ENCODE measurements at places on chromosomes 3 and 15. TPM values are rescaled to one million over a fixed set of nuclear protein-coding genes. Genes with fewer than 3 reads are reported as not detected.
A peak's percentile ranks its signal among the peaks of the same experiment; 100 is the strongest.

The HIGD2B gene
- total RNA-seq, result not detected

- DNase-seq, result no peak
Observed at GRCh38 chr3:35663471-35663870, 24.1 kb downstream of the ARPP21 start.

DNA sequence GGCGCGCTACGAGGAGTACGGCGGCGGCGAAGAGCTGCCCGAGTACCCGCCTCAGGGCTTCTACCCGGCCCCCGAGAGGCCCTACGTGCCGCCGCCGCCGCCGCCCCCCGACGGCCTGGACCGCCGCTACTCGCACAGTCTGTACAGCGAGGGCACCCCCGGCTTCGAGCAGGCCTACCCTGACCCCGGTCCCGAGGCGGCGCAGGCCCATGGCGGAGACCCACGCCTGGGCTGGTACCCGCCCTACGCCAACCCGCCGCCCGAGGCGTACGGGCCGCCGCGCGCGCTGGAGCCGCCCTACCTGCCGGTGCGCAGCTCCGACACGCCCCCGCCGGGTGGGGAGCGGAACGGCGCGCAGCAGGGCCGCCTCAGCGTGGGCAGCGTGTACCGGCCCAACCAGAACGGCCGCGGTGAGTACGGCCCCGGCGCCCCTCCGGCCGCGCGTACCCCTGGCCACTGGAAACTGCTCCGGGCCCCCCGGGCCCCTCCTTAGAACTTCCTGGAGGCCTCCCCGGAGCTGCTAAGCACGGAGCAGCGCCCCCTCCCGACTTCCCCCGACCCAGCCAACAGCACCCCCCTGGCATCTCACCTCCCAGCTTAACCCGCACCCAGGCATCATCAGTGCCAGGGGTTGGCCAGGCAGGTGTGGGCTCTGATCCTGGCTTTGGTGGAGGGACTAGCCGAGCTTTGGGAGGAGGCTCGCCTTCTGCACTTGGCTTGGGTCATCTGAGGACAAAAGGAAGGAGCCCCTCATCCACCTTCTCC is 1.4 kb downstream of the LOXL1 start:
- peak; percentile 70 for DNase-seq

DNA sequence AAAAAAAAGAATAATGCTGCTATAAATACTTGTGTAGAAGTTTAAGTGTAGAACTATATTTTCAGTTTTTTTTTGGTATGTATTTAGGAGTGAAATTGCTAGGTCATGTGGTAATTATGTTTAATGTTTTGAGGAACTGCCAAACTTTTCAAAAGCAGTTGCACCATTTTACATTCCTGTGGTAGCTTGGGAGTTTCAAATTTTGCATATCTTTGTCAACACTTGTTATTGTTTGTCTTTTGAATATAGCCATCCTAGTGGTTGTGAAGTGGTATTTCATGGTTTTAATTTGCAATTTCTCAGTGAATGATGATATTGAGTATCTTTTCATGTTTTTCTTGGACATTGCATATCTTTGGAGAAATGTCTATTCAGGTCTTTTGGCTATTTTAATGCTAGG is 30.4 kb downstream of the SKIL start:
- DNase-seq, result no peak

The PDHB gene
- total RNA-seq, result 42.2 TPM

The GOLGA6L10 gene
- total RNA-seq, result 4.3 TPM

DNA sequence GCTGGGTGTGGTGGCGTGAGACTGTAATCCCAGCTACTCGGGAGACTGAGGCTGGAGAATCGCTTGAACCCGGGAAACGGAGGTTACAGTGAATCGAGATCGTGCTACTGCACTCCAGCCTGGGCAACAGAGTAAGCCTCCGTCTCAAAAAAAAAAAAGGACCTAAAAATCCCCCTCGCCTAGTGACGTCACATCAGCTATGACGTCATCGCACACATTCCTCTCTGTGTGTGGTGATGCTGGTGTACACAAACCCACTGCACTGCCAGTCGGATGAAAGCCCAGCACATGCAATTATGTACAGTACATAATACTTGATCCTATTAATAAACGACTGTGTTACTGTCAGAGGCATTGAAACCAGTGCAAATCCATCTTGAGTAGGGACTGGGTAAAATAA is 40.2 kb upstream of the SEC61A1 start:
- DNase-seq, result no peak

- DNase-seq, result no peak
Observed at GRCh38 chr15:48367483-48367882, 36.3 kb downstream of the DUT start.

DNA sequence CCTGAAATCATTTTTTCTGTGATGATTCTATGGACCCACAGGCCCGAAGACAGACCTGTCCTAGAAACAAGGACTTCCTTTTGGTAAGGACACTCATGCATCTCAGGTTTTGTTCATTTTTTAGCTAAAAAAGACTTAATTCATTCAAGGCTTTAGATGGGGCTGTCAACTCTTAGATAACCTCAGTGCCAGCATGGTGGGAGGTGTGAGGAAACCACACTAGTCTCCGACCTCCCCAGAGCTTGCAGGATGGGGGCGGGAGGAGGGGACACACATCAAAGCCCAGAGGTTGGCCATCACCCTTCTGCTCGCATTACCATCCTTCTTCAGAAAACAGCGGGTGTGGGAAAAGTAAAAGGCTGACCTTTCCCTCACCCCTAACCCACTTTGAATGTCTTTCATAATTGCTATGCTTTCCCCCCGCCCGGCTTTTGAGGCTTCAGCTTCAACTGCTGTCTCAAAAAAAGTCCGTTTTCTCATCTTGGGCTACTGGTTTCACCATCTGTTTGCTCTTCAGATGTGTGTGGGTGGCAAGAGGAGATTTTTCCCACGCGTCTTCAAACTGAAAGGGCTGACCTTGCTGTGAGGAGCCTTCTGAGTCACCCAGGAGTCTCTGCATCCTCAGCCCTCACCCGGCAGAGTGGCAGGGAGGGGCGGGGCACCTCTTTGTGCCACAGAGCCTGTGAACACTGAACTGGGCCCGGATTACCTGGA is 27.6 kb upstream of the CXCR6 start:
- no peak for DNase-seq

GRCh38 chr3:17910922-17911321 is 168.5 kb upstream of the TBC1D5 start:
- no peak for DNase-seq

GRCh38 chr3:174376346-174376745 is 482.8 kb upstream of the NAALADL2 start:
- DNase-seq, result no peak

DNA sequence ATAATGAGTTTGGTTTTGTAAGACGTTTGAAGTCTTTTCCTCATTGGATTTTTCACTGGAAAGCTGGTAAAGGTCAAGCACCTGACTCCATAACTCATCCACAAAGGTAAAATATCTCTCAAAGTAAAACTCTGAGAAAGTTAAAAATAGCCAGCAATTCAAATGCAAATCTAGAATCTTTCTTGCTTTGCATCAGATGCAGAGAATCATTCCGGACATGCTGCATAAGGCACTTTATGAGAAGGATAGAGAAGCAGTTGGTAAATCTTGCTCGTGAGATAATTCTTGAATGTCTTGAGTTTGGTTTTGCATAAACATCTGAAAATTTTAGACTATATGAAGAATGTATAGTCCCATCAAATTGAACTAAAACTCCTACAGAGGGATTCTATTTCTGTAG is 9.1 kb downstream of the KCNMB2 start:
- DNase-seq, result no peak

DNA sequence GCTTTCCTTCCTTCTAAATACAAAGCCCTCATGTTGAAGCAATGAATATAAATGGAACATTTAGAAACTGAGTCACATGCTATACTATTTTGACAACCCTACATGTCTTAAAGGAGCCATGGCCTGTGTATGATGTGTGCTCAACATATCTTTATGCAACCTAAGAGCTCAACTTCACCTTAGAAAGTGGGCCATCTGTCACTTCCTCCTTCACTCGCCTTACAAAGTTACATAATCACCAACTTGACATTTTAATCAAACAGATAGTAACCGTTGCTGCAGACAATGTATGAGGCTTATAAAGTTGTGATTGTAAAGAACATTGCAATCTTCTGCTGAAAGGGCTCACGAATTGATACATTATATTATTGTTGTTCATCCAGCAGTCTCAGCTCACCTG is 163.6 kb downstream of the SERPINI1 start:
- no peak for DNase-seq

DNA sequence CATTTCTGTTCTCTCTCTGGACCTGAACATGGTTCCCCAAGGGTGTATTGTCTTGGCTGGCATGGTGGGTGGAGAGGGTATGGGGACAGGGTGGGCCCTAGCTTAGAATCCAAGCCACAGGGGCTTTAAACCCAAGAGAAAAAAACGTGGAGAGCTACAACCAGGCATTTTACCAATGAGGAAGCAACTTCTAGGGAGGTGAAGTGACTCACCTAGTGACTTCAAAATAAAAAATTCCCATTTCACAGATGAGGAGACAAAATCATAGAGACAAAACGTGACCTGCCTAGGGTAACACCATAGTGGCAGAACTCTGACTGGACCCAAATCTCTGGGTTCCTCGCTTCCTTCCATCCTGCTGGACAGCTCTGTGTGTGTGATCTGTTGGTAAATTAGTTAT is 216.8 kb downstream of the RPLP1 start:
- DNase-seq, result no peak

- DNase-seq, result no peak
Observed at GRCh38 chr15:69104050-69104750, 56.2 kb upstream of the GLCE start.

The GOLGA8T gene
- not detected for total RNA-seq

GRCh38 chr3:67018105-67018788 is 20.1 kb downstream of the KBTBD8 start:
- peak; percentile 56 for DNase-seq

GRCh38 chr3:59866076-59866475 is 816.3 kb upstream of the CFAP20DC start:
- no peak for DNase-seq

- no peak for DNase-seq
Observed at GRCh38 chr3:54067055-54067698, 55.2 kb upstream of the CACNA2D3 start.

- DNase-seq, result no peak
Observed at GRCh38 chr3:172132721-172133311, 93.4 kb downstream of the FNDC3B start.

GRCh38 chr15:92655178-92655995 is at the start of gene FAM174B:
Gene FAM174B, minus strand, starts transcription at chr15:92655775.
- peak; percentile 61 for DNase-seq

The SLC28A2 gene
- total RNA-seq, result not detected

GRCh38 chr3:99626417-99626788 is 12.0 kb upstream of the COL8A1 start:
- no peak for DNase-seq

- DNase-seq, result no peak
Observed at GRCh38 chr3:119401503-119402440, 61.6 kb downstream of the TMEM39A start.

- DNase-seq, result no peak
Observed at GRCh38 chr3:149310796-149311534, 22.5 kb downstream of the TM4SF18 start.

The SCN5A gene
- total RNA-seq, result 3.5 TPM

DNA sequence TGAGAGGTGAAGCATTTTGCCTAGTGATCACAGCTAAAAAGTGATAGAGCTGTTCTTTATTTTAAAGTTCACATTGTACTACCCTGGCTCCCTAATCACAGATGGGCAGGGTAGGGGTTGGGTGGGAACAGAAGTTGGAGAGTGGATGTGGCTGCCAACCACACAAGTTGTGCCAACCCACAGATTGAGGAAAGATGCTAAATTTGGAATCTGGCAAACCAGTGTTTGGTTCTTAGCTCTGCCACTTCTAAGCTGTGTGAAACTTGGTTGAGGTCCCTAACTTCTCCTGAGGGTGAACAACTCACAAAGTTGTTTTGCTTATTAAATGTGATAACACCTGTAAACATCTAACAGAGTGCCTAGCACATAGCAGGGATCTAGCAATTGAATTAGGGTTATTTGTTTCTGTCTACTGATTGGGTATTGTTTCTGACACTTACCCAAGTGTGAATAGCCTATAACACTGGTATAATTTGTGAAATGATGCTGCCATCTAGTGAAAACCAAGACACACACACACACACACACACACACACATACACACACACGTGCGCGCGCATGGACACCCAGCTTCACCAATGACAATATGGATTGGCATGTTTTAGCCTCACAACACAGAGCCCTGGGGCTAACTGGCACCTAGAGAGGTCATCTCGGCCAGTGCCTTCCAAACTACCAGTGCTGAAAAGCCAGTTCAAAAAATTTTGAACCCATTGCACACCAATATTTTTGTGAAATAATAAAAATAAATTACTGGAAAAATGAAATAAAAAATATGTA is 25.3 kb downstream of the ADGRG7 start:
- no peak for DNase-seq

DNA sequence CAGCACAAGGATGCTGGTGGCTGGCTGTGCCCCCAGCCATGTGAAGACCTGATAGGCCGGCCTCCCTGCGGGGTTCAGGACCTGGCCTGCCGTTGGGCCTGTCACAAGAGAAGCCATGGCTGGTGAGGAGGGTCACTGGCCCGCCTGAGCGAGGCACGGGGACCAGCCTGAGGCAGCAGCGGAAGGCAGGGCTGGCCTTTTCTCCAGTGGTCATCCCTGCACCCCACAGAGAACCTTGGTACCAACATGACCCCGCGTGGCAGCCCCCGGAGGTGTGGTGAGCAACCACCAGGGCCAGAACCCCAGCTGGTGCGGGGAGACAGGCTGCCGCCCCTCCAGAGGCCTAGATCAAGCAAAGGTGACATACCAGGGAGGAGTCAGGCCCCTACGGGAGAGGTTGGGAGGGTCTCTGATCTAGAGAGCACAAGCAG is 134.1 kb upstream of the MEF2A start:
- DNase-seq, result no peak

DNA sequence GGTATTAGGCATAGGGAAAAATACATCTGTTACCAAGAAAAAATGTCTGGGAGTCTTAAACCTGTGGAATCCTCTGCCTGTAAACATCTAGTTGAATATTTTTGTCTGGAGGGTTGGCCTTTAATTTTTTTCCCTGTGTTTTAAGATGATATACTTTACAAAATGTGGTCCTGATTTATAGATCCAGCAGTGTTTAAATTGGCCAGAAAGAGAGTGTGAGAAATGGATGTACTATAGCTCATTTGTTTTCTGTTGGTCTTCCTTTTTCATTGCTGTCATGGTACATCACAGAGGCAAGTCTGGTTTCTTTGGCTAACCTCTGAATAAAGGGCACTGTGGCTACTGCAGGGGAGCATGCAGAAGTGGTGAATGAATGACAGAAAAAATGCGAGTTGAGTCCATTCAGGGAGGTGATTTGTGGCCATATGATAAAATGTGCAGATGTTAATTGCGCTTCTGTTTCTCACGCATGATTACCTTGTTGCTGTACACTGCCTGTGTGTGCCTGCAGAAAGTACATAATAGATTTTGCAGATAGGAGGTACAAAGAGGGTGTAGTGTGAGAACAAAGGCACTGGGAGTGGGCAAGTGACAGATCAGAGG is 150.0 kb downstream of the NFKBIZ start:
- no peak for DNase-seq
